CD4-positive, alpha-beta T cell treated with Interferon gamma for 1 hour (primary cell): ENCODE measurements at places on chromosomes 2 and 18.

DNA sequence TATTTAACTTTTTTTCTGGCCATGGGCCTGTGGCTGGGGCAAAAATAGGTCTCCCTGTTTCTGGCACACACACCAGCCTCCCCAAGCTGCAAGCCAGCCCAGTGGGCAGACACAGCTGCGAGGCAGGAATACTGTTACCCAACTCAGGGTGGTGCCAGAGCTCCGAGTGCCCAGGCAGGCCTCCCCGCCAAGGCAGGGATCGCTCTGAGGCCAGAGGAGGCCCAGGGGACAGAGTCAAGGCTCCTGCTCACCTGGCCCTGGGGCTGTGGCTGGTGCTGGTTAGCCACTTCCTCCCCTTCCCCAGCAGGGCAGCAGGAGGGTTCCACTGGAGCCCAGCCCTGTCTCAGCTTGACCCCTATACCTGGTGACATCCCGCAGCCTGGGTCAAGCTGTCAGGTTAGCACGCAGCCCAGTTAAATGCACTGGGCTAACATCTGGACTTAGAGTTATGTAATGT lies 67.1 kb upstream of the EPAS1 start:
- DNase-seq, result no peak

- DNase-seq, result no peak
Observed at GRCh38 chr2:16129716-16130540, 189.6 kb downstream of the MYCN start.

GRCh38 chr2:121977326-121977725 lies 221.9 kb downstream of the TSN start:
- no peak for DNase-seq

GRCh38 chr2:120586507-120587278 lies 149.0 kb upstream of the GLI2 start:
- no peak for DNase-seq

DNA sequence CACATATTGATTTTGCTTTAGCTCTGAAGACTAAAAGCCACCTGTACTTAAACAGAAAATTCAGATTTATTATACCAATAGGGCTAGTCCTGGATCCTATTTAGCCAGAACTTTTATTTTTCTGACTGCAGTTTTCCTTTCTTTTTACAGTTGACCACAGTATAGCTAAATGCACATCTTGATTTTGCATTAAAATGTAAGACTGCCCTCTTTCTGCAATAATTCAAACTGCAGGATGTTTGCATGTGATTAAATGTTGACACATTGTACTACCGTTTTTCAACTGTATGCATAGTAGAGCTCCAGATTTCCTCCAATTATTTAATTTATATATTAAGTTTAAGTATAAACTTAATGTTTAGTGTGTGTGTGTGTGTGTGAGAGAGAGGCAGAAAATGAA lies 1262.9 kb downstream of the SUCLG1 start:
- DNase-seq, result no peak

DNA sequence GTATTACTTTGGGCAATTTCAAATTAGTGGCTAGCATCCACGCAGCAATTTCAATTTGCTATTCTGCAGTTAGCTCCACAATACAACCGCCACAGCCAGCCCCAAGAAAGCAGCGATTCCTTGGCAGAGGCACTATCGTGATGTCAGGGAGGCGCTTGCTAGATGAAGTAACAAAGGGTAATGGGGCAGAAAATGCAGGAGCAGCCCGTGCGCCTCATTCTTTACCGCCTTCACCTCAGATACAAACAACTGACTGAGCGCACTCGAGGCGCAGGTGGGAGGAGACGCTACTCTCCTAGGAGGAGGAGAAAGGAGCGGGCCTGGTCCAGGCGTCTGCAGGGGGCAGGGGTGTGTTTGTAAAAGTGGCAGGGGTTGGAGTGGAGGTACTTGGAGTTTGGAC lies 76.9 kb upstream of the ASB18 start:
- DNase-seq, result no peak

DNA sequence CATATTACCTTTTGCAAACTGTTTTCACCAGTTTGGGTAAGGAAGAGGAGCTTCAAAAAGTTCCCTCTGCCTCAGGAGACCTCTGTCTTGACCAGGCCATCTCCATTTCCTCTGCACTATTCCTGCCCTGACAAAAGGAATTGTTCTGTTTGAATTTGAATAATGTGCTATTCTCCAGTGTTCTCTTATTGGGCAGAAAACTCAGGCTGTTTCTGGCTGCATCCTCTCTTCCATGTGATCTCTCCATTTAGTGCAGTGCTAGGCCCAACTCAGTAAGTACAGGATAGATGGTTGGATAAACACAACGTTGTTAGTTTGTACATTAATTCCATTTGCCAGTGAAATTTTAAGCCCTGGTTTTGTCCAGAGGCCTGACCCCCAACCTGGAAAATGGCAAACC lies 102.2 kb upstream of the CELF4 start:
- no peak for DNase-seq

- DNase-seq, result no peak
Observed at GRCh38 chr2:109200616-109201464, 71.8 kb downstream of the SH3RF3 start.

GRCh38 chr2:205683502-205684367 lies 1.4 kb downstream of the NRP2 start:
- no peak for DNase-seq

- DNase-seq, result no peak
Observed at GRCh38 chr2:238601433-238602222, 174.9 kb downstream of the ASB1 start.

DNA sequence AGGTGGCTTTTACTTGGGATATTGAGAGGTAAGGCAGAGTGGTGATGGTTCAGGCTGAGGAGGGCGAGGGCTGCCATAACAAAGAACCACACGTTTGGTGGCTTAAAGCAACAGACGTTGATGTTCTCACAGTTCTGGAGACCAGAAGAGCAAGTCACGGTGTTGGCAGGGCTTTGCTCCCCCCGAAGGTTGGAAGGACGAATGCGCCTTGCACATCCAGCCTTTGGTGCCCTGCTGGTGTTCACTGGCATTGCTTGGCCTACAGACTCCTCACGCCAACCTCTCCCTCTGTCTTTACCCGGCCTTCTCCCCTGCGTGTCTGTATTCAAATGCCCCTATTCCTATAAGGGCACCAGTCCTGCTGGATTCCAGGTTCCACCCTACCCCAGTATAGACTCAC lies 125.4 kb downstream of the TPO start:
- no peak for DNase-seq

GRCh38 chr2:236847023-236847422 lies 238.7 kb upstream of the COPS8 start:
- DNase-seq, result no peak

- DNase-seq, result no peak
Observed at GRCh38 chr2:221570321-221570935, 1.7 kb downstream of the EPHA4 start.

DNA sequence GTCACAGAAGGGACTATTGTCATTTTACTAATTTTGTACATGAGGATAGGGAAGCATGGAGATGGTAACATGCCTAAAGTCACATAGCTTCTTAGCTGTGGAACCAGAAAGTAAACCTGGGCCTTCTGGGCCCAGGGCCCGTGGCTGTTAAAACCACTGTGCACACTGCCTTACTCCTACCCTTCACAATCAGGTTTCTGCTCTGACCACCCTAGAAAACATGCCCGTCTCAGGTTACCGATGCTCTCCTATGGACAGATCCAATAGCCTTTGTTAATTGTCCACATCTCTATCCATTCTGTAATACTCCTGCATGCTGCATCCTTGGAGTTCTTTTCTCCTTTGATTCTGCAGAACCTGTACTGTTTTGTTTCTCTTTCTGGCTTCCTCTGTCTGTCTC lies 79.0 kb upstream of the TACR1 start:
- no peak for DNase-seq

- no peak for DNase-seq
Observed at GRCh38 chr2:111957872-111958354, 59.5 kb downstream of the MERTK start.

GRCh38 chr18:79480171-79481045 lies 84.7 kb downstream of the NFATC1 start:
- no peak for DNase-seq

DNA sequence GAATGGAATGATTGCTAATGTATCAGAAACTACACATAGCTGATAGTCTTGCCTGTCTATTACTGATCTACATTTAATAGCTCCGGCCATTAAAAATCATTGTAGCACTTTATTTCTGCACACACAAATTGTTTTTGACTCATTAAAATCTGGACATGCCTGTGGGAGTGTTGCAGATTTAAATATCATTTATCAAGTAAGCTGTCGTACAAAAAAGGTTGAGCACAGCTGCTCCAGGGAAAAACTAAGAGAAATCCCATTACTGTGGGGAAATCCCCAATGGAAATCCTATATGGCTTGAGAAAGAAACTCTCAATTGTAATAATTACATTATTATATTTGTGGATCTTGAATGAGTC lies 99.6 kb upstream of the CERS6 start:
- DNase-seq, result no peak

GRCh38 chr2:75666911-75667310 lies 20.3 kb downstream of the MRPL19 start:
- no peak for DNase-seq

DNA sequence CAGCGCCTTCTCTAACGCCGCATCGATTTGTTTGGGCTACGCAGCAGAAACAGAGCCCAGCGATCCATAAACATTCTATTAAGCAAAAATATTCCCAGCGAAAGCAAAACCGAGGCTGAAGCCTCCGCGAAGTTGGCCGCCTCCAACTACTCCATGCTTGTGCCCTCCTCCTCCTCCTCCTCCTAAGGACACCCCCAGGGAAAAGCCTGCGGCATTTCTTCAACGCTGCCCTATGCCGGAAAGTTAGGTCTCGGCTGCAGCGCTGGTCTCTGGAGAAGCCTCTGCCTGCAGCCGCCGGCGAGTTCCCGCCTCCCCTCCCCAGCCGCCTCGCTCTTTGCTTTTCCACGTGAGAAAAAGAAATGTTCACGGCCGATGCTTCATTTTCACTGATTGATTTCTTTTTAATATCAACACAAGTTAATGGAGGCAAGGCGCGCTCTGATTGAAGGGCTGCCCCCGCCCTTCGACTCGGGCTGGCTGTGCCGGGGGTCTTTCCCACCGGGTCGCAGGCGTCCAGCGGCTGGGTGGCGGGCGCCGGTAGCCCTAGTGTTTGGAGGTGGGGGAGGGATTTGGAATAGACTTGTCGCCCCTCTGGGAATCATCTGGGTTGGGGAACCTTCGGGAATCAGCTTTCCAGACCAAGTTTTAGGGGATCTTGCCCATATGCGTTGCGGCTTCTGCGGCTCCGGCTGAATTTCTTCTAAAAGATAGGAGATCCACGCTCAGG lies 3.9 kb downstream of the NRP2 start:
- DNase-seq, result no peak

DNA sequence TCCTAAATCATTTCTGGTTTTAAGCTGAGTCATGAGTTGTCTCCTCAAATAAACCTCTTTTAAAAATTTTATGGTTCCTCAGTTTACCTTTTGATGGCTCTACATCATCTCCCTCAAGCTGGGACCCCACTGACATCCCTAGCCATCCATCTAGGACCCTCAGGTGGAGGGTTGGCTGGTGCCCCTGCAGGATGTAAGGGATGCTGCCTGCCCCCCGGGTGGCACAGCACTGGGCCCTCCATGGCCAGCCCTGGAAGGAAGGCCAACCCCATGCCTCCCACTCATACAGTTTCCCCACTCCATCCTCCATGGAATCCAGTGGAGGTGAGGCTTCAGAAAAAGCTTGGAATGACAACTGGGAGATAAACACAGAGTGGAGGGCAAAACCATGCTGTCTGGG lies 17.2 kb upstream of the GPC1 start:
- DNase-seq, result no peak

GRCh38 chr18:30359521-30359920 lies 683.0 kb downstream of the DSC3 start:
- no peak for DNase-seq

GRCh38 chr18:47261902-47262300 lies 10.4 kb upstream of the SKOR2 start:
- DNase-seq, result no peak

DNA sequence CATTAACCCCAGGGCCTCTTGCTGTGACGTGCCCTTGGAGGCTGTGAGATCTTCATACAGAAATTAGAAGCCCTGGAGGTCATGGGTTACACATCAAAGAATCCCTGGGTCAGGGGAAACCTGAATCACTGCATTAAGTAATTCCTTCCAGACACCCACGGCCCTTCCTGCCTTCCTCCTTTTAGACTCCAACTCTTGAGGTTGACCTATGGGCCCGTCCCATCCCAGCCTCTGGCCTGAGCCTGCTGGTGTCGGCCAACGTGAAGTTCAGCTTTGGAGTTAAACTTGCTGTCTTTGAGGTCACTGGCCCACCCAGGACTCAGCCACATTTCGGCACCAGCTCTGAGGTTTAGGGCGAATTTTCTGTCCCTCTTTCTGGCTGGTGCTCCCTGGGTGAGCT lies 198.3 kb downstream of the ACKR3 start:
- no peak for DNase-seq

GRCh38 chr2:207902821-207903220 lies 122.5 kb downstream of the PLEKHM3 start:
- no peak for DNase-seq
